ENCODE measurements at places on chromosomes 16 and 17.

DNA sequence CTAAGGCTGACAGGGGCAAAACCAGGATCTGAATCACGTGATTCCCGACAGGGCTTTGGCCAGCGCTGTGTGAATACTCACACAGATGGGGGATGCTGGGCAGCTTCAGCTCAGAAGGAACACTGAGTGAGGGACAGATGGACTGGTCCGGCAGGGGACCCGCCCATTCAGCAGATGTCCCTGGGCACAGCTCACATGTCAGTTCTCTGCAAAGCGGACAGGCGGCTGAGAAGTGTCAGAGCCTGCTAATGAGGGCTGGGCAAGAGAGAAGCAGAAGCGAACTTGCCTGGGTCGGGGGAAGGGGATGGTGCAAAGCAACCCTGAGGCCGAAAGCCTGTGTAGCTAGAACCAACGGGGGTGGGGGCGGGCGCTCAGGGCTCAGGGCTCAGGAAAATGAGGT, 11.9 kb upstream of the GLIS2 start:
- no peak for DNase-seq

- DNase-seq = no peak
Observed at GRCh38 chr16:89722392-89723278, 1.3 kb downstream of the ZNF276 start.

DNA sequence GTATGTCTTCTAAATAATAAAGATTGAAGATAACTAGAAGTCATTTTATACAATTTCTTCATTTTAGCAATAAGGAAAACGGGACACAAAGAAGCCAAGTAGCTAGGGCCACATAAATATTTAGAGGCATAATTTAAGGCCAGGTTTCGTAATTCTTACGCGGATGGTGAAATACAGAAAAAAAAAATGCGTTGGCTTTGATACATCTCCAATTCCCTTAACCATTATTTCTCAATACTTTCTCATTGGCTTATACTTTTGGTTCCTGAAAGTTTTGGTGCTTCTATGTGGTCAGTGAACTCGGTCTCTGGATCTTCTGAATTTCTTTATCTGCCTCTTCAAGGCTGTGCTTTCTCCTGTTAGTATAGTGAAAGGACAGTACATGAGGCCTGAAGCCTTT, 888.1 kb downstream of the KCNJ2 start:
- DNase-seq = no peak

GRCh38 chr16:58119509-58119845, 9.7 kb downstream of the CFAP20 start:
- no peak for DNase-seq

- DNase-seq = no peak
Observed at GRCh38 chr16:31416371-31416770, 11.8 kb downstream of the COX6A2 start.
